Kasumi-1 (cell line): ENCODE measurements at places on chromosomes 6 and 20.

DNA sequence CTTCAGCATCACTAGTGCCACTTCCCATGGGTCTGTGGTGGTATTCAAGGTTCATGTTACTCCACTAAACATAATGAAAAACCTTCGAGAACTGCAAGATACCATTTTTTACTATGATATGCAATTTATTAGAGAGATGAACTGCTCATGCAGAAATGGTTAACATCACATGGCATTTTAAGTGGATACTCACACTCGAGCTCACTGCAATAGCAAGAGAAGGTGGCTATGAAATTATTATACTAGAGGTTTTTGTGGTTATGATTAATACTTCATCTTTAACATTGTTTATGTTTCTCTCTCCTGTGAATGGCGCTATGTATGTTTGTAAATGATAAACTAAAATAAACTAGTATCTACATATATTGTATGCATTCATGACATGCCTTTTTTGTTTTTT is 35.1 kb downstream of the SCAF8 start:
- no peak for DNase-seq

DNA sequence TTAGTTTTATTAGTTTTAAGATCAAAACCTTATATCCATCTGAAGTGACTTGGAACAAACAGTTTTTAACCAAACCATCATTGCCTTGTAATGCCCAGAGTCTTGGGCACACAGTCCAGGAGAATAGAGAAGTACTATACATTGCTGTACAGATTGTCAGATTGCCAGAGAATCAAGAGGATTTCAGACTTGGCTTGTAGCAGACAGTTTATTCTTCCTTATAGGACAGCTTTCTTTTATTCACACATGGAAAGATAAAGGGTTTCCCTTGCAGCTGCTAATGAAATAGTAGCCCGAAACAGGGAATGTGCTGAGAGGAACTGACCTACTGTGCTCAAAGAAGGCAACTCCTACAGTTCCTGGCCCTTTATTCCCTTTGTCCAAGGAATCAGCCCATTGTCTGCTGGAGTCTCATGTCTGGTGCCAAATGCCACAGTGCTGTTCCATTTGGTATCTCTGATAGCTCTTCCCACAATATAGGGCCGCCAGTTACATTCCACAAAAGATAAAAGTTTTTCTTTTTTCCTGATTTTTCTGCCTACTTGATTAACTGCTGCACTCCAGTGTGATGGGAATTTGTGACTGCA is 30.6 kb downstream of the DCBLD1 start:
- DNase-seq = no peak

GRCh38 chr6:141158740-141159139 is 974.0 kb upstream of the GJE1 start:
- no peak for DNase-seq

DNA sequence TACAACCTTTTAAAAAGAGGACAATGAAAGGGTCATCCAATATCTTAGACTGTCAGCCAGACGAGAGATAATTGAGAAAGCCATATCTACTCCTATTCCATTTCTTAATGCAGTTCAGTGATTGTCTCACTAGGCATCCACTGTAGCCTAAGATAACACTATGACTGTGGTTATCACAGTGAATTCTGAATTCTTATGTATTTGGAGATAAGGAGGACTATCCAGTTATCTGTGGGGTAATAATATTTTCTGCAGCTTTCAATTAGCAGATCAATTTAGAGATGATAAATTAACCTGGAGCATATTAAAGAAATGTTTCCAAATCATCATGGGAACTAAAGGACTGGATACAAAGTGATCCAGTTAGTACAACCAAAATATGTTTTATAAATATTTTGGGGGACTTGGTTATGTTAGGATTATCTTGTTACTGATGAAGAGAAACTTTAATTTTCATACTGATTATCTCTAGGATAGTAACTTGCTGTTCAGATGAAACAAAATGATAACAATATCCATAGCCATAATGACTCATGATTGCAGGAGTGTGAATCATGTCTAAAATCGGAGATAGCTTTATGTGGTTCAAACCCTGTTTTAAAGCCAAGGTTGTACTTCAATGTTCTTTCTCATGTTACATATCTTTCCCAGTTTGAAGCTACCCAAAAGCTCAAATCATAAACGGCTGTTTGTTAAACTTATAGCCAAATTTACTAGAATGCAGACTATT is 1152.0 kb downstream of the HACE1 start:
- no peak for DNase-seq

DNA sequence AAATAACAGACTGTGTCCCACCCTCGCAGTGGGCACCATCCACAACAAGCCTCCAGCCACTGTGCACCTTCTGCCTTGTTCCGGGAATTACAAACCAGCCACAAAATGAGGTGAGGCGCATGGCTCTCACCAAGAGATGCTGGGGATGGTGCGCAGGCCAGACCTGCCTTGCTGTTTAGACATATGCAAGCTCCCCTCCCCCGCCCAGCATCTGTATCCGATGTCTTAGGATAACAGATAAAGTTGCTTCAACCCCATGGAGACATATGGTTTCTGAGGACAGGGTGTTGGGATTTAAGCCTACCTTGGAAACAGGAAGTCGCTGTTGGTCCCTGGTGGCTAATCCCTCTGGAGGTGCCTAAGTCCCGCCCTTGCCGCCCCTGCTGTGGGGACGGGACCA is 50.4 kb upstream of the MPC1 start:
- no peak for DNase-seq

DNA sequence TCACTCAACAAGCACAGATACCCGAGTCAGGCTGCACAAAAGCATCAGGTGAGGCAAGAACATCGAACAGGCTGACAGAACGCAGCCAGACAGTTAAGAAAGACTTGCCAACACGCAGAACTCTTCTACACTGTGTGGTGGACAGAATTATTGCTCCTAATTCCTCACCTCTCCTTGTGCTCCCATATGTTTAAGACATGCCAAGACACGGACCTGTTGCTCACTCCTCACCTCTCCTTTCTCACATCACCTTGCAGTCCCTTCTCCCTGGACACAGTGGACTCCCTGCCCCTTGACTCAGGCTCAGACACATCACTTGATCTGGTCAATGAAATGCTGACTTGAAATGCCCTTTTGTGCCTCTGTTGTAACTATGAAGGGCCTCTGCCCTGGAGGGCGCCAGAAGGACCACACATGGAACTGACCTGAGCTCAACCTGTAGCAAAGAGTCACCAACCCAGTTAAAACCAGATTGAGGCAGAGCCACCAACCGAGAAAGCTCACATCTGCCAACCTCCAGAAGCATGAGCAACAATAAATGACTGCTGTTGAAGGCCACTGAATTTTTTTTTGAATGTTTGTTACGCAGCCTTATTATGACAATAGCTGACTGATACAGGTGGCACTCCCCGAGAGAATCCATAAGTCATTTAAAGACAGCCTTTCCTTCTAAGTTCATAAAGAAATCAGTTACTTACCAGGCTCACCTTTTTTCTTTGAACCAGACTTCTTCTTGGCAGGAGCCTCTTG is 24.0 kb downstream of the RRBP1 start:
- no peak for DNase-seq

DNA sequence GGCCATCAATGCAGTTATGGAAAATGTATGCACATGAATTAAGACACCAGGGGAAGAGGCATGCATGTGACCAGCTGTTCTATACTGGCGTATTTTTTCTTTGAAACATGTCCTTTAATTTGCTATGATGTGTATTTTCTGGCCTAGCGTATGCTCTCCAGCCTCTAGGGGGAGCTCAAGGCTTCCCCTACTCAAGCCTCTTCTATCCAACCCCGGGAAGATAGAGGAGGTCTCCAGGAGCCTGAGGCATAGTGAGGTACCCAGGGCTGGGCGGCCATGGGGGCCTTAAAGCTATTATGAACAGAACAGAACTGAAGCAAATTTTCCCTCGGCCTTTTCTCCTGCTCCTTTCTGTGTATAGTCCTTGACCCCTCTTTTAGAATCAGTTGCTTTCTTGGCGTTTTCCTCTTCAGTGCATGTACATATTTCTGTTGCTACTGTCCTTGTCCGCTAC is 528.9 kb downstream of the MAFB start:
- DNase-seq = peak; percentile 45

- no peak for DNase-seq
Measured at GRCh38 chr20:23311947-23312506, 38.6 kb upstream of the NXT1 start.

DNA sequence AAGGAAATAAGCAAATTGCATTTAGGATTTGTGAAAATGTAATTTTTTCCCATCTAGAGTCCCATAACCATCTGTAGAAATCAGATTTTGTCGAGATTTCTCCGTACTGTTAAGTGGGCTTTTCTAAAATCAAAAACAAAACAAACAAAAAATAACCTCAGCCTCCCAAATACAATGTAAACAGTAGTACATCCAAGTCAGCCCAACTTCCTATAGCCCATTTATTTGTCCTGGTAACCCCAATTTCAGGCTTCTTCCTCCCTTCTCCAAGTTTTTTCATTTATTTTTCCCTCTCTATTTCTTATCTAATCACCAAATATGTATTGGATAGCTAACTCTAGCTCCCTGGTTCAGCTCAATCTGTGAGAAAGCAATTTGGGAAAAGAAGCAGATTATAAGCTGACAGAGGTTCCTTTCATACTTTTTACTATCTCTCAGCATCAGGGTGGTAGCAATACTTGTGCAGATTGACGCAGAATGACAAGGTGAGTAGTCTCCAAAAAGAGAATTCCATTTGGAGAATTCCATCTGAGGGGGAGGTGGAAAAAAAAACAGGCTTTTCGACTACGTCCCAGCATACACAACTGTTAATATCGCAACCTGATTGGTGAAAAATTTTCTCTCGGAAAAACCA is 132.6 kb upstream of the BTN3A2 start:
- no peak for DNase-seq

DNA sequence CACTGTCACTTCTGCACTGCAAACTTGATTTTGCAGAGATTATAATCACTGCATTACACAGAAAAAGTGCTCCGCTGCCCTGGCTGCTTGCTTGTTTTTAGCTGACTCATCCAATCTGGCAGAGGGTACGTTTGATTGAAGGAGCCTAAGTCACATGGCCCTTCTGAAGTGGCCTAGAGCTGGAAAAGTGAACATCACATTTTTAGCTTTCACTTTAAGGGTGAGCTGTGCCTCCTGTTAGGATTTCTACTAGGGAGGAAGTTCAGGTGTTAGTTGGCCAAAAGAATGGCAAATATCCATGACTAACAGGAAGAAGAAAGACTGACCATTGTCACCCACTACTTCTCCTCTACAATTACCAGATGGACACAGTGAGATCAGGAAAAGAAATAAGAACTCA is 889.1 kb upstream of the MAP3K7 start:
- no peak for DNase-seq

DNA sequence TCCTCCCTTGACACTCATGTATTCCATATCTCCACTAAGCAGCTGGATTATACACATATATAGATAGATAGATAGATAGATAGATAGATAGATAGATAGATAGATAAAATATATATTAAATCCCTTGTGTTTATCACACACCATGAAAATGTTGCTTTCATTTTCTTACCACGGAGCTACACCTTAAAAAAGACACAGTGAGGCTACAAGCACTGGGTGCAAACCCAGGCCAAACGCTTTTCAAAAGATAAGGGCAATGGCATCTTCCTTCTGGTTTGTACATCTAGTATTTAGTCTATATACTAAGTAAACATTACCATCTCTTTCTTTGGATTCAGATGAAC is 377.1 kb downstream of the ESR1 start:
- no peak for DNase-seq

- DNase-seq = peak; percentile 34
Measured at GRCh38 chr6:111564482-111564945, 41.2 kb downstream of the TRAF3IP2 start.

DNA sequence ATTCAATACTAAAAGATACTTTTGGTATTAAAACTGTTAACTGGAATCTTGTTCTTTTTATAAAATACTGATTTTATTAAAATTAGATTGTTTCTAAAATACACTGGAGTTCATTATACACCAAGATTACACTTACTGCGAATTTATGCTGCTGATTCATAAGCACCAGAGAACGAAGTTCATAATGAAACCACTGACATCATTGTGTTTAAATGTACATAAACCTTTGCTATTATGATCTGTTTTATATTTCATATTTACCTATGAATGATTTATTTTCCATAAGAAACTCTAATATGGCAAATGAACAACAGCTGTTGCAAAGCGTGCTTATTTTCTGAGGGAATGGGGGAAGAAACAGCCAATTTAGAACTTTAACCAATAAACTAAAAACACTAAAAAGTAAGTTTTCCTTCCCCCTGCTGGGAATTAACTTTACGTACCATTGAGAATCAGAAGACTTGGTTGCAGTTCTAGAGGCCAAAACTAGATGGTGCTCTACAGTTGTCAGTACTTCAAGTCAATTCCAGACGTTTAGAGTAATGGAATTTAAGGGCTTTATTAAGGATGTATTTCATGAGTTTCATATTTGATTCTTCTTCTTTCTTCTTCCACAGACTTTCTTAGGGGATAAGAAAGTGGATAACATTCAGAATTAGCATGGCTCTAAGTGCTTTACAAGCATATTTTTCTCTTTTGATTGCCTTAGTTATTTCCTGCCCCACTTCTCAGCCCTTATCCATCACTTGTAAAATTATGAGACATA is 30.8 kb upstream of the COL19A1 start:
- peak; percentile 94 for DNase-seq

GRCh38 chr6:91716361-91716760 is 1129.5 kb upstream of the MAP3K7 start:
- DNase-seq = no peak

DNA sequence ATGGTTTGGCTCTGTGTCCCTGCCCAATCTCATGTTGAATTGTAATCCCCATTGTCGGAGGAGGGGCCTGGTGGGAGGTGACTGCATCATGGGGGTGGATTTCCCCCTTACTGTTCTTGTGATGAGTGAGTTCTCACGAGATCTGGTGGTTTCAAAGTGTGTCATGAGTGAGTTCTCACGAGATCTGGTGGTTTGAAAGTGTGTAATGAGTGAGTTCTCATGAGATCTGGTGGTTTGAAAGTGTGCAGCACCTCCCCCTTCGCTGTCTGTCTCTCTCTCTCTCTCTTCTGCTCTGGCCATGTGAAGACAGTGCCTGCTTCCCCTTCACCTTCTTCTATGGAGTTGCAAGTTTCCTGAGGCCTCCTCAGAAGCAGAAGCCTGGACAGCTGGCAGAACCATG is 87.6 kb downstream of the MYLK4 start:
- no peak for DNase-seq

DNA sequence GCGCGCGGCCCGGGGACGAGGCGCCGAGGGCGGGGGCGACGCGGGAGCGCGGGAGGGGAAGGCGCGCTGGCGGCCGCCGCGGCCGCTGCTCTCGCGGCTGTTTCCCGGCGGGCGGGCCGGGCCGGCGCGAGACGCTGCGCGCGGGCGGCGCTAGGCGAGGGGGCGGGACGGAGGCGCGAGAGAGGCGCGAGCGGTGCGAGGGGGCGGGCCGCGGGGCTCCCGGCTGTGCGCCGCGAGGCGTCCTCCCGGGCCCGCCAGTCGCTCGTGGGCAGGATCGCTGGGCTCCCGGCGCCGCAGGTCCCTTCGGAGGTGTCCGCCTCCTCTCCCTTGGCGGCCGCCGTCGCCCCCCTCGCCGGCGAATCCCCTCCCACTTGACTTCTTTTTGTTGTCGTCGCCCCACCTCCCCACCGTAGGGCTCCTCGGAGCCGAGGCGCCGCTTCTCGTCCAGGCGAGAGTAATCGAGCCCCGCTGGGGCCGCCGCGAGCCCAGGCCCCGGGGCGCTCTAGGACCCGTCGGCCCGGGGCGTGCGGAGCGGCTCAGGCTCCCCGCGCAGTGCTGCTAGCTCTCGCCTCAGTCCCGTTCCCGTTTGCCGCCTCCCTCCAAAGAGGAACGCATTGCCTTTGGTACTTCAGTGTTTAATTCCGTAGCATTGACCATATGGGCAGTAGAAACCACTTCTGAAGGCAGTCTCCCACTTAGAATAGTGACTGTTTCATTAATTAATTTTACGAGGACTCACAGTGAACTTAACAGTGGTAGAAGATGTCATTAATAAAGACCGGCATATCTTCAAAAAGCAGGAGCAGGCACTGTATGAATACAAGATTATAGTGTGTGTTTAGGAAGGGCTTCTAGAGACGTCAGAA is at the start of gene RANBP9:
RANBP9 (minus strand) TSS at position 103 of the 866 bp plus-strand sequence. CDS start 330 bp downstream, outside the sequence.
- DNase-seq = peak; percentile 81
